Stimulated activated CD8-positive, alpha-beta memory T cell treated with anti-CD3 and anti-CD28 coated beads, Interleukin-4, amount 100 ng/mL, for 4 hours (primary cell): ENCODE measurements at places on chromosomes 2 and 18.

- DNase-seq: peak; percentile 48
These were observed 47.4 kb downstream of the LRRFIP1 start for GRCh38 chr2:237674731-237675276.

GRCh38 chr2:32260376-32260775 is 4.3 kb downstream of the NLRC4 start:
- no peak for DNase-seq

- no peak for DNase-seq
These were observed 48.4 kb upstream of the ANKRD44 start for GRCh38 chr2:197358931-197359330.

DNA sequence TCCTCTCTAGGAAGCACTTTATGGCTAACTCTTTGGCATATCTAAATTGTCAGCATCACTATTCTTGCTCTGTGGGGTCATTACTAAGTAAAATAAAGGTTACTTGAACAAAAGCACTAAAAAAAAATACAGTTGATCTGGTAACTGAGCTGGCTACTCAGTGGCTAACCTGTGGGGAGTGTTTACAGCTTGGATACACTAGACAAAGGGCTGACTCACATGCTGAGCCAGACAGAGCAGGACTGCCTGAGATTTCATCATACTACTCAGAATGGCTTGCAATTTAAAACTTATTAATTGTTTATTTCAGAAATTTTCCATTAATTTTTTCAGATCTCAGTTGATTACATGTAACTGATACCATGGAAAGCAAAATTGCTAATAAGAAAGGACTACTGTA is 1690.4 kb upstream of the SLC39A10 start:
- no peak for DNase-seq

DNA sequence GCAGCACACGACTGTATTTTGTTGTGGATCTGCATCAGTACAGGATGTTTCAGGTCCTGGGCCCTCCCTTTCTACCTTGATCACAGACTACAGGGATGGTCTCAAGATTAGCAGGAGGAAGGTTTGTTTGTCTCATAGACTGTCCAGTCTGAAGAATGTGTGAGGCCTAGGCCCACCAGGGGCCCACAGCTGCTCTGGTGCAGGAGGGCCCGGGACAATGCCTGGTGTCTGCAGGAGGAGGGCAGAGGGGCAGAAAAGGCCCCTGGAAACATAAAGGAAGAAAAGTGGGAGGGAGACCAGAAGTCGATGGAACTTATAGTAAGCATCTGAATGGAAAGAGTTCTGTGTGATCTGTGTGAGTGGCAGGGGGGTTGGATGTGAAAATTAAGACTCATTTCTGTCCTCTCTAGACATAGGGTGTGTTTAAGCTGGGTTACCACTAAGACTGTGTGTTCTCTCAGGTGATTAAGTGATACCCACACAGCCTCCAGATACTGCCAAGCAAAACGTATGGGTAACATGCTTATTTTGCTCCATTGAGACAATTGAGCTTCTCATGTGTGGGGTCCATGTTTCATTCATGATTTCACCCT is 33.4 kb upstream of the LPIN2 start:
- no peak for DNase-seq

GRCh38 chr18:62324181-62324828 is 805 bp upstream of the TNFRSF11A start:
- no peak for DNase-seq

GRCh38 chr18:59200787-59201186 is 19.2 kb upstream of the GRP start:
- no peak for DNase-seq

DNA sequence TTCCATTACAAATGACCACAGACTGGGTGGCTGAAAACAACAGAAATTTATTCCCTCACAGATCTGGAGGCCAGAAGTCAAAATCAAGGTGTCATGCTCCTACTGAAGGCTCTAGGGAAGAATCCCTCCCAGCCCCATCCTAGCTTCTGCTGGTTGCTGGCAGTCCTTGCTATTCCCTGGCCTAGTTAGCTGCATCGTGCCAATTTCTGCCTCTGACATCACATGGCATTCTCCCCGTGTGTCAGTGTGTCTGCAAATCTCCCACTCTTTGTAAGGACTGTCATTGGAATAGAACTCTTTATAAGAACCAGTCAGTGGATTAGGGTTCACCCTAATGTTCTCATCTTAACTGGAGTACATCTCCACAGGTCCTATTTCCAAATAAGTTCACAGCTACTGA is 30.5 kb upstream of the NCKAP5 start:
- DNase-seq: no peak

GRCh38 chr2:160891353-160891740 is 268.9 kb upstream of the TANK start:
- DNase-seq: no peak

GRCh38 chr2:86037795-86038192 is 67.9 kb downstream of the POLR1A start:
- DNase-seq: no peak

GRCh38 chr2:173898178-173898668 is 67.0 kb downstream of the SP3 start:
- no peak for DNase-seq

- DNase-seq: no peak
These were observed 84.7 kb downstream of the CDC42EP3 start for GRCh38 chr2:37586663-37587317.

GRCh38 chr2:140597836-140598235 is 1533.0 kb downstream of the LRP1B start:
- DNase-seq: no peak

GRCh38 chr18:55763298-55763697 is 175.3 kb upstream of the TCF4 start:
- no peak for DNase-seq

- DNase-seq: no peak
These were observed 1353.7 kb upstream of the LRRTM1 start for GRCh38 chr2:81658227-81658626.

GRCh38 chr2:164975891-164976290 is 20.6 kb upstream of the SLC38A11 start:
- no peak for DNase-seq

DNA sequence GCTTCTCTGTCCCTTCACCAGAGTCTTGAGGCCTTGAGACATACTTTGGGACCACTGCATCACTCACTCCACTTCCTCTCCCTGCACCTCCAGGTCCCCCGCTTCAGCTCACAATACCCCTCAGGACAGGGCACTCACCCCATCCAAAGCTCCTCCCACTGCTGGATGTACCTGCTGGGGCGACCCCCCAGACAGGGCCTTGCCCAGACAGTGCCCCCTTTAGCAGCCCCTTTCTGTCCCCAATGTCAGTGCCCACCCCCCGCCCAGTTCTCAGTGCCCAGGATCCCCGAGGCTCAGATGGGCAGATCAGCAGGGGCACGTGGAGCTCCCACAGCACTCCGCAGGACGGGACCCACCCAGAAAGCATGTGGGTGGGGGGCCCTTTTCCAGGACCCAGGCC is 23.8 kb upstream of the IMP4 start:
- no peak for DNase-seq

- DNase-seq: no peak
These were observed 24.5 kb upstream of the PEX13 start for GRCh38 chr2:60992985-60993392.

- DNase-seq: no peak
These were observed 6.4 kb upstream of the FHL2 start for GRCh38 chr2:105405291-105405690.

GRCh38 chr2:26801796-26802195 is 15.9 kb downstream of the CENPA start:
- no peak for DNase-seq

DNA sequence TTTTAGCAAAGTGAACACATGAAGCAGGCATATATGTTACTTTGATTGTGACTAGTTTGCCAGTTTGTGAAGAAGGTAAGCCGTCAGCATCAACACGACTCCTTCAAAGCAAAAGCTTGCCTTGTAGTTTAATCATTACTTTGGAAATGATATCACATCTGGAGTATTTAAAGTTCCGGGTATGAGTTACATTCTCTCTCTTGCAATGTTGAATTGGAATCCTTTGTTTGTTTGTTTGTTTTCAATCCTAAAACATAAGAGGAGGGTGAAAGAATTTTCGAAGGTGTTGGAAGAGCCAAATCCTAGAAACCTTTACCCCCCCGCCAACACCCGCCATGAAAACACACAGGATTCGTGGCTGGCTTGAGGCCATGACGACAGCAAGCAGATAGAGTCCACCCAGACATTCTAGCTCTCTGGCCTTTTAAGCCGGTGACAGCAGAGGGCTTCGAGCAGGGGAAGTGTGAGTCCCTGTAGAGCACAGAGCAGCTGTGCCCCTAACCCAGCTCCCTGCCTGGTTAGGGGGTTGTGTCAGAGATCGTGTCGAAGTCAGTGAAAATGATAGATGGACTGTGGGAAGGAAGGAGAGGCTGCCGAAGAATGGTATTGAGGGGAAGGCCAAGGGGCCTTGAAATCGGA is 103.8 kb upstream of the SMIM21 start:
- no peak for DNase-seq

DNA sequence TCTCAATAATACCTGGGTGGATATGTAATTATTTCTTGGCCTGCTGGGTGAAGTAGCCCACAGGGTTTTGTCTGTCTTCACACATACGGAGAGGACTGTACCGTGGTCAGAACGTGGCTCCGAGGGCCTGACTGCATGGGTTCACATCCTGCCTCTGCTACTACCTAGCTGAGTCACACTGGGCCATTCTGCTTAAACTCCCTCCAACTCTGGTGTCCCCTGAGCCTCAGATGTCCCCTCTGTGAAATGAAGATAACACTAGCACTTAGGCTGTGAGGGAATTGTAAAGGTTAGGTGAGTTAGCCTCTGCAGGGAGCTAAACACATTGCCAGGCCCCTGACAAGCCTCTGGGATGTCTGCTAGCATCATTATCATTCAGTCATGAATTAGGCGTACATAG is 120.1 kb upstream of the NABP1 start:
- no peak for DNase-seq

GRCh38 chr2:42369532-42370229 is 8.7 kb upstream of the COX7A2L start:
- no peak for DNase-seq

- no peak for DNase-seq
These were observed 437.2 kb upstream of the KLHL29 start for GRCh38 chr2:22947741-22948140.

GRCh38 chr18:34153711-34154110 is 71.0 kb downstream of the NOL4 start:
- DNase-seq: no peak

DNA sequence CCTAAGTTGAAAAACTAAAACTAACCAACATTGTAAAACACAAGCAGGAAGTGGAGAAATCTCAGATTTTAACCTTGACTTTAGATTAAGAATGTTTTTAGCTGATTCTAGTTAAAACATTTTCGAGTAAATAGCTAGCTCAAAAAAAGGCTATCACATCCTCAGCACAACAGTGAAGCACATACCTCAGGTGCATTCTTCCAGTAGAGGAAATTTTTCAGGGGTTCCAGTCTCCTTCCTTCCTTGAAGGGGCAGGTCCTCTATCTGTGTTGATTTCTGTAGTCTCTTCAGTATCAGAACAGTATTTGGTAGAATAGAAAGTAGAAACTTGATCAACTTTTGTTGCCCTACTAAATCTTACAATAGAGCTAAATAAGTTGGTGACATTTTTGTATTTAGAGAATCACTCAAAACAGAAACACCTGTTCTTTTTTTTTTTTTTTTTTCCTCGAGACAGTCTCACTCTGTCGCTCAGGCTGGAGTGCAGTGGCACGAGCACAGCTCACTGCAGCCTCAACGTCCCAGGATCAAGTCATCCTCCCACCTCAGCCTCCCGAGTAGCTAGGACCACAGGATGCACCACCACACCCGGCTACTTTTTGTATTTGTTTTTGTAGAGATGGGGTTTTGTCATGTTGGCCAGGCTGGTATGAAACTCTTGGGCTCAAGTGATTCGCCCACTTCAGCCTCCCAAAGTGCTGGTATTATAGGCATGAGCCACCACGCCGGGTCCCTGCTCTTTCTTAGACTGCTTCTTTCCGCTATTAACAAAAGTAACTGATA is 6.9 kb upstream of the GPR155 start:
- DNase-seq: no peak

DNA sequence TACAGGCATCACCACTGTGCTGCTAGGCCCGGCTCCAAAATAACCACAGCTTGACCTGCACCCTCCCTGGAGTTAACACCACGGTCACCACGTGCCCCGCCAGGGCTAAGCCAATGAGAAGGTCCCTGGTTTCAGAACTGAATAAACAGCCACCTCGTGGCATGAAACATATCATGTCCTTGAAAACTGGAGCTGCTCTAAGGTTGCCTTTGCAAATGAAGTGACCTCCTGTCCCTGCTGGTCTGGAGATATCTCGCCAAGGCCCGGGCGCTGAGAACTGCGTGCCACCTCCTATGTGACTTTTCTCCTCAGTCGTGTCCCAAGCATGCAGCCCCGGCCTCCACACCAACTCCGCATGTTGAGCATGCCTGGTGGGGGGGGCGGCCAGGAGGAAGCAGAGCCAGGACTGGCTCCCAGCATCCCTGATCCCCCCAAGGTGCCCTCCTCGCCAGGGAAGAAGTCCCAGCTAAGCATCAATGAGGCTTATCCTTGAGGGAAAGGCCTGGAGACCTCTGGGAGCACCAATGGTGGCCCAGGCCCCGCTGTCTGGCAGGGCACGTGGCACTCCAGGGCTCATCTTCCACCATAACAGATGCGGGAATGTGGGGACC is 16.3 kb upstream of the KCNG2 start:
- no peak for DNase-seq

DNA sequence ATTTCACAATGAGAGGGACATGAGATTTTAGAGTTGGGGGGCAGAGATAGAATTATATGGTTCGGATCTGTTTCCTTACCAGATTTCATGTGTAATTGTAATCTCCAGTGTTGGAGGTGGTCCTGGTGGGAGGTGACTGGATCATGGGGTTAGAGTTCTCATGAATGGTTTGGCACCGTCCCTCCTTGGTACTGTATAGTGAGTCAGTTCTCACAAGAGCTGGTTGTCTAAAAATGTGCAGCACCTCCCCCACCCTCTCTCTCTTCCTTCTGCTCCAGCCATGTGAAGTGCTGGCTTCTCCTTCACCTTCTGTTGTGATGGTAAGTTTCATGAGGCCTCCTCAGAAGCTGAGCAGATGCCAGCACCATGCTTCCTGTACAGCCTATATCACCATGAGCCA is 138.1 kb downstream of the SCG2 start:
- no peak for DNase-seq

DNA sequence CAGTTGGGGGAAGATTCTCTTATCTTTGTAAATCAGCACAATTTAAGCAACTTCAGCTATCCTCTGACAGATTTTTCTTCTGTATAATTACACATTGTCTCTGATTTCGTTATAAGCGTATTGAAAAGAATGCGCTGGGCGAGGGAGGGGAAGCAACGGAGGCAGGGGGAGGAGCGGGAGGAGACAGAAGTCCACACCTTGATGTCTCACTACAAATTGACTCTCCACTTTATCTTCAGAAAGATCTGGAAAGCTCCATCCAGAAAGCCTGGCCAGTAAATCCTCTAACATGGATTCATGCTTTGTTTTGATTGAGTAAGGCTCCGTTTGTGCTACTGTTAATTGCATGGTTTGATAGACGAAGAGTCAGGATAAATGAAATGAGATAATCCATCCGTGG is 76.6 kb downstream of the SMIM21 start:
- DNase-seq: no peak
